ENCODE measurements at places on chromosomes 7 and 10.

GRCh38 chr7:154541606-154542005, 461.3 kb downstream of the PAXIP1 start:
- DNase-seq: no peak

DNA sequence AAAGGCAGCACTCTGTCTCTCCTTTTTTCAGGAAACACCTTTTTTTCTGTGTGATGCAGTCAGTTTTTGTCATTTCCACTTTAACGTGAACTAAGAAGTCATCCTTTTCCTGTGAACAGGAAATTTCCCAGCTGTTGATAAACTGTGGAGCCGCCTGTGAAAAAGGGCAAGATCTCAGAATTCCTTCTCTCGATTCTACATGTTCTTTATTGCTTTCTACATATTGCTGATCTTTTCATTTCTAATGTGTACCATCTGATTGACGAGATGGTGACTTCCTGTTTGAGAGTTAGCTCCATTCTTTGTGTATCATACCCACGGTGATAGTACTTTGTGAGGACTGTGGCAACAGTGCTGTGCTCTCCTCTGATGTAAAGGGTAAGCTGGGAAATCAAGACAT, 50.4 kb downstream of the ADD3 start:
- no peak for DNase-seq

- no peak for DNase-seq
These were observed 148.5 kb downstream of the UBE2H start for GRCh38 chr7:129804111-129804889.

DNA sequence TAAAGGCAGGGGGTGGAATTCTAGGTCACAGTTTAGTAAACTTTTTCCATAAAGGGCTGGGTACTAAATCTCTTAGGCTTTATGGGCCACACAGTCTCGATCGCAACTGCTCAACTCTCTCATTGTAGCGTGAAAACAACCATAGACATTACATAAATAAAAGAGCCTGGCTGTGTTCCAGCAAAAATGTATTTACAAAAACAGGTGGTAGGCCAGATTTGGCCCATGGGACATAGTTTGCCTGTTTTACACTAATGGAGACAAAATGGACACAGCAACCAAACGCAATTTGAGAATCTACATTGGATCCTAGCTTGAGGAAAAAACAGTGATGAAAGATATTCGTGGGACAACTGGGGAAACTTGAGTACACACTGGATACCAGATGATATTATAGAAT, 23.2 kb upstream of the MALSU1 start:
- no peak for DNase-seq

GRCh38 chr7:42024537-42024936, 212.5 kb downstream of the GLI3 start:
- no peak for DNase-seq

DNA sequence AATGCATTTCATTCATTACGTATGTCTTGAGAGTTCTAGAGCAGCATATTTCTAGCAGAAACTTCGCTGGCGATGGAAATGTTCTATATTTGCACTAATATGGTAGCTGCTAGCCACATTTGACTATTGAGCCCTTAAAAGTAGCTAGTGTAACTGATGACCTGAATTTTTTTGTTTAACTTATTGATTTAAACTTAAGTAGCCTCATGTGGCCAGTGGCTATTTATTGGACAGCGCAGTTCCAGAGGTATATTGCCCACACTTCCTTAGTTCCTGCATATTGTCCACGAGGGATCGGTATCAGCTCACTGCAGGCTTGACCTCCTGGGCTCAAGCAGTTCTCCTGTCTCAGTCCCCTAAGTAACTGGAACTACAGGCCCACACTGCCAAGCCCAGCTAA, 3.7 kb downstream of the PSTK start:
- no peak for DNase-seq

GRCh38 chr10:48474765-48475365, 130.0 kb downstream of the ARHGAP22 start:
- DNase-seq: no peak

DNA sequence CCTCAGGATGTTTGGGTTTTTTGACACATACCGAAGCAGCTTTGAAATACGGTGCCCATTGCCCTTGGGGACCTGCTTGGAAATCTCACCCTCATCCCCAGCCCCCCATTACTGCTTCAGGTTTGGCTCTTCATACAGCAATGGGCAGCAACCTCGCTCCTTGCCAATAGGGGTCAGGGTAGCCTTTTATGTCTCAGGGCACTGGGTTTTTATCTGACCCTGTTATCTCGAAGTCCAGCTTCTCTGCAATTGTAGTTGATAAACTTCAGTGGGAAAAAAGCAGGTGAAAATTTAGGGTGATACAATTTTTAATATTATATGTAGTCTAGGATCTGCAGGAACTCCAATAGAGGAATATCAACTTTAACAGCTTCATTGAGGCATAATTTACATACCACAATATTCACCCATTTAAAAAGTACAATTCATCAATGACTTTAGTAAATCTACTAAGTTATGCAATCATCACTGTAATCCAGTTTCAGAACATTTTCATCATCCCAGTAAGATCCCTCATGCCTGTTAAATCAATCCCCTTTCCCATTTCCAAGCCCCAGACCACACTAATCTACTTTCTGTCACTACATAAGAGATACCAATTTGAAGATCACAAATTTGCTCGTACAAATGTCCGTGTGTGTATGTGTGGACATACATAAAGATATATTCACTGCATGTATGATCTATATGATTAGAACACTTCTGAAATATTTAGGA, 386.2 kb downstream of the KCNMA1 start:
- DNase-seq: no peak

DNA sequence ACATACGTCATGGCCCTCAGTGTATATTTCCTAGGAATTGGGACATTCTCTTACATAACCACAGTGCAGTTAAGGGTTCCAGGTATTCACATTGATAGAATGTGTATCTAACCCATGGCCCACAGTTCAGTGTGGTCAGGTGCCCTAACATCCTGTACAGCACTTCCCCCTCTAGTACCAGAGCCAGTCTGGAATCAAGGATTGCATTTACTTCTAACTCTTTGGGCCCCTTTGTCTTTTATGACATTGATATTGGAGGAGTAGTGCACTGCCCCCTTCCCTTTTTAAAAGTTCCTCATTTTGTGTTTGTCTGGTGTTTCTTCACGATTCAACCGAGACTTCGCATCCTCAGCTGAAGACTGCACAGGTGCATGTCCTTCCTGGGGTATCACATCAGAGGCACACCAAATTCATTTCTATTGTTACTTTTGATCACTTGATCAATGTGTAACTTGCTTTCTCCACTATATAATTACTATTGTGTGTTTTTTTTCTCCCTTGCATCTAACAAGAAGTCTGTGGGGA, 22.4 kb upstream of the NPFFR1 start:
- DNase-seq: no peak

DNA sequence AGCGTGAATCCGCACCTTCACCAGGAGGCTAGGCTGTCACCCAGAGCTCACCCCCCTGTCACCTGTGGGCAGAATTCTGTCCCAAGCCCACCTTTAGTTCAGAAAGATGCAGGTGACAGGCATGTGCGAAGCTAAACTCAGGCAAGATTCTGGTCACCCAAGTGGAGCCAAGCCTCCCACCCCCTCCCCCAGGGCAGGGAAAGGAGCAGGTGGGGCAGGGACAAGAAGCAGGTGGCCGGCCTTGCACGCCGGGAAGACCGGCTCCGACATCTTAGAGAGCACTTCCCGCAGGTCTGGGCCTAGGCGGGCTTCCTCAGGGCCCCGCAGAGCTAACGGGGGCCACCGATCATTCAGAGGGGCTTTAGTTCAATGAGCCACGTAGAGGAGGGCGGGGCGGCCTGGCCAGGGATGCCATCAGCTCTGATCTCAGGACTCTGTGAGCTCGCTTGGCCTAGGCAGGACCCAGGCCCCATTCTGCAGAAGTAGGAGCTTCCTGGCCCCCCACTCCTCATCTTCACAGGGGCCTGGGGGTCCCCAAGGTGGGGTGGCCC, 19.9 kb downstream of the UNCX start:
- no peak for DNase-seq

GRCh38 chr7:46549892-46550639, 629.0 kb upstream of the IGFBP3 start:
- DNase-seq: no peak

DNA sequence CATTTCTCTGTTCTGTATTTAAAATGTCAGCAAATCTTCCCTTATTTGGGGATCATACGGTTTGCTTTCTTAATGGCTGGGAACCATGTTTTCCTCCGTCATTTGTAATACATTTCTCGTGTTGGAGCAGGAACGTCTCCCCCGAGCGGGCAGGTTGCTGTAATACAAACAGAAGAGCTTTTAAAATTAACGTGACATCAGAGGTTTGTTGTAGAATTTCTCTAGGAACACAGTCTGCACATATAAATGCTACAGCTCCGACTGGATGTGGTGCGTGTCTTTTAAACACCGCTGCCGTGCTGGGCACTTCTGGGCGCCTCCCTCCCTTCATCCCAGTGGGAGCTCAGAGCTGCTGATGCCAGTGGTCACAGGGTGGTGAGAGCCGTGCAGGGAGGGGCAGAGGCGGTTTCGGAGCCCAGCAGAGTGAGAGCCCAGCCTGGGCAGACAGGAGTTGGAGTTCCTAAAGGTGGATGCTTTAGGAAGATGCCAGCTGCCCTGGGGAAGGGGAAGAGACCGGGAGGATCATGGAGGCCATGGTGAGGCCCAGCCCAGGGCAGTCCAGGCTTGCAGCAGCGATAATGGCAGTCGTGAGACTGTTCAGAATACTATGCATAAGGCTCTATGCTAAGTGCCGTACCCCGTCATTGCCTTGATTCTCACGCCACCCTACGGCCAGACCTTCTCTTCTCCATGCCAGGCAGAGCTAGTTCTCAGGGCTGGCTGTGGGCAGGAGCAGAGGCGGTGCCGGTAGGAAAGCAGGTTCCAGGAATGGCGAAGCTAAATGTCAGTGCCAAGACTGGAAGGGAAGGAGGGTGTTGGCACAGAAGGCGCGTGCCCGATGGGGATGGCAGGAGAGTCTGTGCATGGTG, 96.2 kb downstream of the GLRX3 start:
- DNase-seq: no peak

GRCh38 chr7:68147614-68148238, 1151.1 kb downstream of the TYW1 start:
- DNase-seq: no peak

DNA sequence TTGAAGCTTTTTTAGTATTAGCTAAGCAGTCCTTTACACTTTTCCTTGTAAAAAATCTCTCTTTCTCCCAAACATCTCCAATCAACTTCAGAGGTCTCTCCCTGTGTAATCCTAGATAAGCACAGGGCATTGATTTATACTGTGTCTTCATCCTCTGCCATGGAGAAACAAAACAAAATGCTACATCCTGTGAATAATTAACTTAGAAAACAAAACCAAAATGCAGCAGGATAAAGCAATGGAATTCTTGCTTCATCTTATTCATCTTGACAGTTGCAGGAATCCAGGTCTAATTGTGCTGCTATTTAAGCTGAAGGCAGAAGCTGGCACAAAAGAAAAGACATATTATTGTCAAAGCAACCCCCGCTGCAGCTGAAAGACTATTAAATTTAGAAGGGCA, 641.5 kb upstream of the SORCS1 start:
- DNase-seq: no peak

- no peak for DNase-seq
These were observed 2.9 kb downstream of the C1QL3 start for GRCh38 chr10:16518822-16519221.

DNA sequence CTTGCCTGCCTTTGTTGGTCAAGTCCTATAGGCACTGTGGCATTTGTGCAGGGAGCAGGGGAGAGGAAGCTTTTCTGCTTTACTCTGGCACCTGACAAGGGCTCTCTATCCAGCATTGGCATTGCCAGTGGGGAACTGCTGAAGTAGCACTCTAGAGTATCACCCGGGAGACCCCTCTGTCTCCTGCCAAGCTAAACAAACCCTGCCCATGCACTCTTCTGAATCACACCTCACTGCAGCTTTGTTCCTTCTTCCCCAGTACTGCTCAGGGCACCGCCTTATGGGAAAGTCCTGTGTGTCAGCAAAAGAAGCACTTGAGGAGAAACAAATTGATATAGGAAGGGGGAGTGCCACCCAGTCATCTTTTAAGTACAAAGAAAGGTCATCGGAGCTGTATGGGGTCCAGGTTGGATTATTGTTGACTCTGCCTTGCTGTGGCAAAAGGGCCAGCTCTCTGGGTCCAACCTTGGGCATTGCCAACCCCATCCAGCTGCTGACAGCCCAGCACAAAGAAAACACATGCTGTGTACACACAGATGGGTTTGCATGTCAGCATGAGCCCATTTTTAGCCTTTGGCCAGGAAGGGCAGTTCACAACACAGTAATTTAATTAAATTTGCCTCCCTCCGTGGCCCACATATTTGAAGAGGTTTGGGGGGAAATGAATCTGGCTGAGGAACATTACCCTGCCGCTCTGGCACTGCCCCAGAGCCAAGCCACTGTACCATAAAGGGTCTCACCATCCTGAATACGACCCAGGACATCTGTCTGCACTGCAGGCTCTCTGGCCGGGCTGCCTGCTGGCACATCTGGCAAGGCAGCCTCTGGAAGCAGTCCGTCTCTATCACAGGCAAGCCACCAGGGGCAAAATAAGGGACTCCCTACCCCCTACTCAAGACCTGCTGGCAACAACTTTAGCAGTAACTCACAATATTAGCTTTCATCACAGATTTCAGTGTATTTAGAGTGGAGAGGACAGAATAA, 13.1 kb downstream of the LRRC4 start:
- DNase-seq: no peak

DNA sequence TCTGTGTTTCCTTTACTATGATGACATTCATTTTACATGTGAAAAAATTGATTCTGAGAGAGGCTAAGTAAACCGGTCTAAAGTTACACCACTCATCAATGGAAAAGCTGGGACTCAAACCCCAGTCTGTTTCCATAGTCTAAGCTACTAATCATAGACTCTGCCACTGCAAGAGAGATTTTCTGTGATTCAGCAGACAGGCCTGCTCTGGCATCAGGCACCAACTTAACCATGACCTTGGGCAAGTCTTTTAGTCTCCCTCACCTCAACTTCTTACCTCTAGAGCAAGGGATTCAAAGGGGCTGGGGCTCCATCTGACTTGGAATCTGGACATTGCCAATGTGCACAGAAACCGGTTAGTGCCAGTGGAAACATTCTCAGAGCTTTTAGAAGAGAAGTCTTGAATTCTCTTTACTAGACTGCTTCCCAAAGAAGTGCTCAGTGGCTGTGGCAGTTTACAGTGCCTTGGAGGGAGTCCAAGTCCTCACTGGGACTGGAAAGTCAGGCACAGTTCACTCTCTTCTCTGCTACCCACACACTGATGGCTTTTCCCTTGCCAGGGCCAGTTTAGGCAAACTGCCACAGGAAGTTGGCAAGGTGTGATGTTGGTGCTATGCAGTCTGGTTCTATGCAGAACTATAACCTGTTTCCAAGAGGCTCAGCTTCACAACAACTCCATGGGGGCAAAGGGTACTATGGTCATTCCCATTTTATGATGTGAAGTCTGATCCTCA, 4.5 kb upstream of the BLNK start:
- DNase-seq: no peak

GRCh38 chr7:47153058-47153457, 428.9 kb downstream of the TNS3 start:
- DNase-seq: no peak

DNA sequence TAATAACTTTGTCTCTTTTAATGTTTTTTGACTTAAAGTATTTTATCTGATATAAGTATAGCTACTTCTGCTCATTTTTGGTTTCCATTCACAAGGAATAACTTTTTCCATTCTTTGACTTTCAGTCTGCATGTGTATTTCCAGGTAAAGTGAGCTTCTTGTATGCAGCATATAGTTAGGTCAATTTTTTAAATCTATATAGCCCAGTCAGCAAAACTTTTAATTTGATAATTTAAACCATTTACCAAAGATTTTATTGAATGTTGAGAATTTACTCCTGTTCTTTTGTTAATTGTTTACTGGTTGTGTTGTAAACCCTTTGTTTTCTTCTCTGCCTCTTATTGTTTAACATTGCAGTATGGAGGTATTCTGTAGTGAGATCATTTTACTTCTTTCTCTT, 696.9 kb upstream of the LRRTM3 start:
- DNase-seq: no peak

Measured in stimulated activated CD8-positive, alpha-beta memory T cell treated with anti-CD3 and anti-CD28 coated beads, Interleukin-12 subunit alpha, Interleukin-12 subunit beta, amount 100 ng/mL, for 1 hour (primary cell).